ENCODE measurements at places on chromosomes 16 and 17.

DNA sequence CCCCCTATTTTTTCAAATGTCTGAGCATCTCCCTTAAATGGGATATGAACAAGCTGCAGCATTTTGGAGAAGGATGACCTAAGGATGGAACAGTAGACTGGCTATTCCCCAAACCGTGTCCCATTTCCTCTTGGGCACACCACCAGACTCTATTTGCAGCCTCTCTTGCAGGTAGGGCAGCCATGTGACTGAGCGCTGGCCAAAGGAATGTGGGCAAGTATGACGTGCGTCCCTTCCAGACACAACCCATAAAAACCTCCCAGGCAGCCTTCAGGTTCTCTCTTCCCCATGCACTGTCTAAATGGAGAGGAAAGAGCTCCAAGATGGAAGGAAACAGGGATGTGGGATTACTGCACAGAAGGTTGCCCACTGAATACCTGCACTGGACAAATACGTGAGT lies 149.7 kb downstream of the CCT6B start:
- no peak overlapping the region for H3K27ac ChIP-seq
- no peaks in the 10 kb centered on the region for H3K36me3 ChIP-seq
- H3K27me3 ChIP-seq: peaks cover 3% of the 10 kb centered on the region
- DNase-seq: no peak
- H3K4me3 ChIP-seq: no peak overlapping the region

GRCh38 chr17:82786427-82786826 lies 34.6 kb downstream of the TBCD start:
- peaks cover 7% of the 10 kb centered on the region for H3K36me3 ChIP-seq
- no peaks in the 10 kb centered on the region for H3K27me3 ChIP-seq
- no peak overlapping the region for H3K27ac ChIP-seq
- no peak overlapping the region for H3K4me3 ChIP-seq

DNA sequence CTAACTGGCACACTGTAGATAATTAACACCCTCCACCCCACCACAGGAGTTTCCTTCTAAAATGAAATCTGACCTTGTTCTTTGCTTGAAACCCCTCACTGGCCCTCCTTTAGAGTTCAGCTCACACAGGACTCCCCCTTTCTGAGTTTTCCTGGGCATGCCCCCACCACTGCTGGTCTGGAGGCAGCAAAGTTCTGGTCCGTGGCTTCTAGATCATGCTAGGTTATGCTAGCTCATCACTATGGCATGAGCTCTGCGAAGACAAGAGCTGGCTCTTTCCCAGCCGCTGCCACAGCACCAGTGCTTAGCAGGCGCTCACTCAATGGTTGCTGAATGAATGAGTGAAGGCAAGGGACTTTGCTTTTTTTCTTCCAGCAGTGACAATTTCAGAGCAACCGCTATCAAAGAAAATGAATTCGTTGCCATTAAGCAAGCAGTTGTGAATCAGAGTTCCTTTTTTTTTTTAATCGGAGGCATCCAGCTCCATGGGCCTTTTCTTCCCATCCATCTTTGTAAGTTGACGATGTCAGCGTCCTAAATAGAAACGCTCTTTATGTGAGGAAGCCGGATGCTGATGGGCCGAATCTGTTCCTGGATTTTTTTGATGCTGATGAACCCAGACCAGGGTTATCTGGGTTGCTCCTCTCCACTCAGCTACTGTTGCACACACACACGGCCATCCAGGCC lies 80.8 kb upstream of the NOL11 start:
- H3K4me1 ChIP-seq: no peaks in the 10 kb centered on the region
- peaks cover 28% of the 10 kb centered on the region for H3K36me3 ChIP-seq
- no peak overlapping the region for H3K4me3 ChIP-seq
- no peak overlapping the region for H3K27ac ChIP-seq
- no peaks in the 10 kb centered on the region for H3K27me3 ChIP-seq

DNA sequence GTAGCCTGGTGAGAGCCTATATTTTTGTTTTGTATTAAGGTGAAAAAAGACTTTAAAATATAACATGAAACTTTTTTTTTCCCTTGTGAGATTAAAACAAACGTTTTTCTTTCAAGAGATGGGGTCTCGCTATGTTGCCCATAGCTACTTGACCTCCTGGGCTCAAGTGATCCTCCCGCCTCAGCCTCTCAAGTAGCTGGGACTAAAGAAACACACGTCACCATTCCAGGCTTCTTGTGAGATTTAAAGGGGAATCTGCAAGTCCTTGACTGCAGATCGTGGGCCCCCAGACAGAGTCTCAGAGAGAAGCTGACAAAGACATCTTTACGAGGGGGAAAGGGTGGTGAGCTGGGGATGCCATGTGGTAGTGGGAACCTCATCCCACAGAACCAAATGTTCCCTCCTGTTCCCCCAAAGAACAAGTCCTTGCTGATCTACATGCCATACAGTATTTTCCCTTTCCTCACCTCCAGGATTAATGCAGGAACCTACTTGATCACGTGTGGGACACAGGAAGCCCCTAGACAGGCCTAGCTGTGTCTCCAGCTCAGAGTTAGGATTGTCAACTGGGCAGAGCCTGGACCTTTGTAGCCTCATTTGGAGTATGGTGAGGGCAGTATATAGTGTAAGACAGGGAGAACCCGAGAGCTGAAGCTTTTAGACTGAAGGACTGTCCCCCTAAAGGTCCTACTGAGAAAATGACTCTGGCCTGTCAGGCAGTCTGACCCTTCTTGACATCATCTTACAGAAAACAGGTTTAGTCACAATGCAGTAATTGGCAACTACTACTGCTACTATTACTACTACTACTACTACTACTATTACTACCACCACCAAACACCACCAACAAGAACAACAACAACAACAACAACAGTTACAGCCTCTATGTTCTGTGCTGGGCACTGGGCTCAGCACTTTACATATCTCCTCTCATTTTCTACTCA lies 4.1 kb downstream of the MAP3K14 start:
- peak; percentile 45 for DNase-seq
- peaks cover 63% of the 10 kb centered on the region for H3K36me3 ChIP-seq
- peaks cover 72% of the 10 kb centered on the region for H3K4me1 ChIP-seq
- peak overlapping the region; percentile 78 for H3K4me3 ChIP-seq

DNA sequence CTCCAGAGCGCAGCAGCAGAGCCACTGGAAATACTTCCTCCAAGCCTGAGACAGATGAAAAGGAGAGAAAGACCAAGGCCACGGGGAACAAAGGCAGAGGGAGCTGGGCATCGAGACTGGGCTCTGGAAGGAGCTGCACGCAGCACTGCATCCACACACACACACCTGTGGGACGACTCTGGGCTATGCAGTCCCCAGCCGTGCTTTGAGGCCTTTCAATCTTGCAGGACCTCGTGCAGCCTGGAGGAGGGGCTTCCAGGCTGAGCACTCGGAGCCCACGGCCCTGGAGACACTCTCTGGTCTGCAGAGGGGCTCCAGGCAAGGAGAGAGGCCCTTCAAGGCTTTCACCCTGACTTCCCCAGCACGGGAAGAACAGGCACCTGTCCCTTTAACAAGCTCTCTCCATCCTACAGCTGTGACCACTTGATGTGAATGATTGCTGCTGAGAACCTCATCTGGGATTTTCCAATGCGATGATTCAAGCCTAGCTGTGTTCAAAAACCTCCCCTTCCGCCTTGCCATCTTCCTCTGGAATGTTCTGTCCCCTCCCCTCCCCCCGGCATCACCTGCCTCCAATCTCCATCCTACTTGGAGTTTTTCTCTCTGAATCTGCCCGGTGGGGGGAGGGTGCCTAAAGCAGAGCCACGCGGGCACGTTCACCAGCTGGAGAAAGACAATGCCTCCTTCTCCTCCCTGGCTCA lies 37.5 kb downstream of the RBFOX3 start:
- H3K36me3 ChIP-seq: no peaks in the 10 kb centered on the region
- H3K27me3 ChIP-seq: no peaks in the 10 kb centered on the region
- no peak overlapping the region for H3K4me3 ChIP-seq
- no peak overlapping the region for H3K27ac ChIP-seq
- H3K4me1 ChIP-seq: no peaks in the 10 kb centered on the region

DNA sequence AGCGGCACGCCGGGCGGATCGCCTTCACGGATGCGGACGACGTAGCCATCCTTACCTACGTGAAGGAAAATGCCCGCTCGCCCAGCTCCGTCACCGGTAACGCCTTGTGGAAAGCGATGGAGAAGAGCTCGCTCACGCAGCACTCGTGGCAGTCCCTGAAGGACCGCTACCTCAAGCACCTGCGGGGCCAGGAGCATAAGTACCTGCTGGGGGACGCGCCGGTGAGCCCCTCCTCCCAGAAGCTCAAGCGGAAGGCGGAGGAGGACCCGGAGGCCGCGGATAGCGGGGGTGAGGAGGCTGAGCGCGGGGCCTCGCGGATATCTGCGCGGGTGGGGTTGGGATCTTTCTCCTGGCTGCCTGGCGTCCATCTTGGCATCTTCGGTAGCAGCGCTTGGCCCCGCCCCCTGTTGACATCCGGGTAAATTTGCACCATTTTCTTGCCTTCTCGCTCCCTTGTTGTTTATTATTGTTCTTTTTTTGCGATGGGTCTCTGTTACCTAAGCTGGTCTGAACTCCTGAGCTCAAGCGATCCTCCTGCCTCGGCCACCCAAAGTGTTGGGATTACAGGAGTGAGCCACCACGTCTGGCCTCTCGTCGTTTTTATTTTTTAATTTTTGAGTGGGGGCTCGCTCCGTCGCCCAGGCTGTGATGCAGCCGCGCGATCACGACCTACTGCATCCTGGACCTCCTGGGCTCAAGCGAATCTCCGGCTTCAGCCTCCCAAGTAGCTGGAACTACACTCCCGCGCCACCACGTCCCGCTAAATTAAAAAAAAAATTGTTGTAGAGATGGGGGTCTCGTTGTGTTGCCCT lies 898 bp downstream of the TERF2IP start:
- H3K27me3 ChIP-seq: no peaks in the 10 kb centered on the region
- H3K27ac ChIP-seq: peak overlapping the region; percentile 96
- H3K36me3 ChIP-seq: peaks cover 53% of the 10 kb centered on the region
- peaks cover 64% of the 10 kb centered on the region for H3K4me1 ChIP-seq
- DNase-seq: peak; percentile 91
- H3K4me3 ChIP-seq: peak overlapping the region; percentile 98

- H3K27ac ChIP-seq: no peak overlapping the region
- H3K27me3 ChIP-seq: no peaks in the 10 kb centered on the region
- peaks cover 26% of the 10 kb centered on the region for H3K36me3 ChIP-seq
- DNase-seq: no peak
Measured at GRCh38 chr17:37400505-37400904, 6.1 kb downstream of the ACACA start.

- peak overlapping the region; percentile 97 for H3K27ac ChIP-seq
- peaks cover 72% of the 10 kb centered on the region for H3K4me1 ChIP-seq
- H3K4me3 ChIP-seq: peak overlapping the region; percentile 58
- DNase-seq: peak; percentile 69
- H3K27me3 ChIP-seq: no peaks in the 10 kb centered on the region
Measured at GRCh38 chr16:23948949-23949411, 113.2 kb downstream of the PRKCB start.

GRCh38 chr17:13437966-13438779 lies 163.6 kb downstream of the HS3ST3A1 start:
- no peak overlapping the region for H3K4me3 ChIP-seq
- H3K27ac ChIP-seq: no peak overlapping the region
- H3K27me3 ChIP-seq: no peaks in the 10 kb centered on the region
- no peak for DNase-seq
- H3K36me3 ChIP-seq: no peaks in the 10 kb centered on the region

GRCh38 chr17:67492824-67493517 lies 115.9 kb downstream of the PITPNC1 start:
- H3K36me3 ChIP-seq: peaks cover 18% of the 10 kb centered on the region
- peaks cover 35% of the 10 kb centered on the region for H3K4me1 ChIP-seq
- no peak overlapping the region for H3K4me3 ChIP-seq

DNA sequence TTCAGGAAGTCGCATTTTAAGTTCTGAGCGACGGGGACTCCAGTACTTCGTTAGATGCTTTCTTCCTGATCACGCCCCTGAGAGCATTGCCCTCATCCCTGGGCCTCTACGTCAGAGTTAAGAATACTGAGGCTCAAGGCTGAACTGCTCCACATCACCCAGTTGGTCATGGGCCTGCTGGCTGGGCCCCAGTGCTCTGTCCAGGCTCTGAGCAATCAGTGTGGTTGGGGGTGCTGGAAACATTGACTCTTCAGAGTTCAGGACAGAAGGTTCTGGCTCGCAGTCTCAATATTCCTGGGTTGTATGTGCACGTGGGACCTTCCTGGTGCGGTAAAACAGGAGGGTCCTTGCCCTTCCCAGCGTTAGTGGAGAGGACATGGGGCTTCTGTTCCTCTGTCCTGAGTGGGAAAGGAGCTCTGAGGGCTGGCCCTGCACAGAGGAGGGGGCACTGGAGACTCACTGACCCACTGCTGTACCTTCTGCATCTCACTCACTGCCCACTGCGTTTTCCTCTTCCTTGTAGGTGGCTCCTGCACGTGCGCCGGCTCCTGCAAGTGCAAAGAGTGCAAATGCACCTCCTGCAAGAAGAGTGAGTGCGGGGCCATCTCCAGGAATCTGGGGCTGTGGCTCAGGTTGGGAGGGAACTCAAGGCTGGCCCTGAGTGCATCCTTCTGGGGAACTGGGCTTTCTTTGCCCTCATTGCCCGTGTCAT lies 518 bp downstream of the MT1E start:
- no peak for DNase-seq
- H3K27me3 ChIP-seq: peaks cover 38% of the 10 kb centered on the region
- peaks cover 18% of the 10 kb centered on the region for H3K4me1 ChIP-seq
- peak overlapping the region; percentile 77 for H3K27ac ChIP-seq
- H3K36me3 ChIP-seq: no peaks in the 10 kb centered on the region

- H3K36me3 ChIP-seq: peaks cover 44% of the 10 kb centered on the region
- H3K4me3 ChIP-seq: no peak overlapping the region
- peaks cover 17% of the 10 kb centered on the region for H3K4me1 ChIP-seq
- DNase-seq: no peak
- H3K27ac ChIP-seq: peak overlapping the region; percentile 32
Measured at GRCh38 chr17:48368352-48368908, 61.6 kb downstream of the SKAP1 start.

DNA sequence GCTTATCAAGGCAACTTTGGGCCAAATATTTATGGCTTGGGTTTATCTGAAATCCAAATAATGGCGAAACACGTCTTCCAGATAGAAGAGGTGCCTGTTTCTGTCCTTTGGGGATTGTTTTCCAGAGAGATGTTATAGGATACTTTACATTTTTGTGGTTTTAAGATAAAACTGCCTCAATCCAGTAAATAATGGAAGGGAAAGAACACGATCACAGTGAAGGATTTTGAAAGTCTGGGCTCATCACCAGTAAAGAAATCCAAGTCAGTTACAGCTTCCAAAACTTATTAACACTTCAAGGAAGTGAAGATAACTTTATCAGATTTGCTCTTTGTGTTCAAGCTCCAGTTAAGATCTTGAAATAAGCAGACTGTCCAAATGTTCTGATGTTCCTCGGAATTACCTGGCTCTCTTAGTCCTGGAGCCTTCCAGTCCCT lies 30.1 kb downstream of the DNAH2 start:
- no peaks in the 10 kb centered on the region for H3K4me1 ChIP-seq
- no peak for DNase-seq
- no peaks in the 10 kb centered on the region for H3K36me3 ChIP-seq
- H3K27me3 ChIP-seq: peaks cover 11% of the 10 kb centered on the region
- H3K4me3 ChIP-seq: no peak overlapping the region
- no peak overlapping the region for H3K27ac ChIP-seq

DNA sequence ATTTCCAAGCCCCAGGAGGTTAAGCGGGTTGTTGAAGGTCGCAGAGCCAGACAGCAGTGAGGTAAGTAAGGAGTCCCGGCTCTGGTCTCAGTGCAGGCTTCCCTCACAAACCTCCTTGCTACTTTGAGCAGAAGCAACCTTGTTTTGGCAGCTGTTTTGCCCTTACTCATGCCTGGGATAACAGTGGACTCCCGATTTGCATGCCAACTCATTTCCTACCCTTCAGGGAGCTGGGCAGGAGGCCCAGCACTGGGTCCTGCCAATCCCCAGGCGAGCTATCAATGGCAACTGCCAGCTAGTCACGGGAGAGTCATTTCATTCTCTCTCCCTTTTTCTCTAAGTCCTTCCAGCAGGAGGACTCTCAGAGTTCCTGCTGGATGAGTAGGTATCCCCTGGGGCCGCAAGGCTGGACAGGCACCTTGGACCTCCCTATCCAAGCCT lies 72.0 kb upstream of the KSR1 start:
- no peaks in the 10 kb centered on the region for H3K36me3 ChIP-seq
- H3K27ac ChIP-seq: no peak overlapping the region
- peaks cover 26% of the 10 kb centered on the region for H3K4me1 ChIP-seq
- DNase-seq: no peak
- no peak overlapping the region for H3K4me3 ChIP-seq
